H4 (cell line): ENCODE measurements at places on chromosomes 13 and 19.

DNA sequence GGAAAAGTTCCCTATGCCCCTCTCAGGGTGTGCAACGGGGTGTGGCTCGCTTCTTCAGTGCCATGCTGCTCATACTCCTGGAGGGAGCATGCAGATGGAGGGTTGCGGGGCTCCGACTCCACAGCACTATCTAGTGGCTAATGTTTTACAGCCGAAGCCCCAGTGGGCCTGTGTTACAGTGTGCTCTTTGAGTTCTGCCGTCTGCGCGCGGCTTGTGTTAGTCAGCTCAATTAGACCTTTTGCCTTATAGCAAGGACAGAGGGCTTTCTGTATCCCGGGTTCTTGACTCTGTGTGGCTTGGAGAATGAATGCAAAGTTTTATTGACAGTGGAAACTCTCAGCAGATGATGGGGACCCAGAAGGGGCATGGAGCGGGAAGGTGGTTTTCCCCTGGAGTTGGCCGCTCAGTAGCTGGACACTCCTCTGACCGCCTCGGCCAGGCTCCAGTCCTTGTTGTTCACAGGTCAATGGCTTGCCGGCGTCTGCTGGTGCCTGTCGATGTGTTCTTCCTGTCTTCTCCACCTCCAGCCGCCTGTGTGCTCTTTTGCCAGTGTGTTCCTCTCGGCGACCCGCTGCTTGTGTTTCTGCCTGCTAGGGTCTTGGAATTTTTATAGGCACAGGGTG is 383.4 kb downstream of the LMO7 start:
- peak; percentile 2 for DNase-seq

GRCh38 chr19:1363599-1363998 is 20.1 kb upstream of the NDUFS7 start:
- DNase-seq = no peak

- no peak for DNase-seq
Measured at GRCh38 chr13:43911871-43912270, 32.2 kb downstream of the LACC1 start.

GRCh38 chr13:105725887-105726286 is 809.6 kb downstream of the EFNB2 start:
- DNase-seq = no peak

DNA sequence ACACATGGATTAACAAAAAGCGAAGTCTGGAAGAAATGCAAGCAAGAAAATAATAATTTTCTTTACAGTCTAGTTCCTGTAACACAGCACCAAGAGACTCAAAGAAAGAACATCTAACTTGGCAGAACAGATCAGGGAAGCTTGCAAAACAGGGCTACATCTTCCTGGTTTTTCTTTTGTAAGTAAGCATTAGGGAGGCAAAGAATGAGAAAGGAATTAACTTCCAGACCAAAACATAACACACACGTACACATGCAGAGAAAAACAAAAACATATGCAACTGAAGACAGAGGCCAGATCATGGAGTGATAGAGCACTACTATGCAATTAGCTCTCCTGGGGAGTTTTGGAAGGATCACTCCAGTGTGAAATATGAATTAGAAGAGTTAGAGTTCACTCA is 120.5 kb downstream of the DIAPH3 start:
- DNase-seq = no peak

DNA sequence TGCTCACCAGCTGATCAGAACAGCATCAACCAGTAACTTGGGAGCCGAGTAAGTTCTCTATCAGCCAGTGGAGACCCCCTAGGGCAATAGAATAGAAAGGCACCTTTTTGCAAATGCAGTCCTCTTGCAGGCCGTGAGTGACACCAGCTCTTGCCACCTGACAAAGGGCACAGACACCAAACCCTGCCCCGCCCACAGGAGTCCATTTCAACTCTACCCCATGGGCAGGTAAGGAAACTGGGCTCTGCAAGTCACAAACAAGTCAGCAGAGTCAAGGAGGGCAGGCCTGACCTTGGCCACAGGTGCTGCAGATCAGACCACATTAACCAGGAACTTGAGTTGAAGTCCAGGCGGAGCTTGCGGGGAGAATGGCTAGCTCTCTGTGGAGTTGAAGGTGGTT is 77.4 kb upstream of the SPATA13 start:
- DNase-seq = no peak

GRCh38 chr13:38900188-38900587 is 90.4 kb downstream of the STOML3 start:
- no peak for DNase-seq

- DNase-seq = no peak
Measured at GRCh38 chr19:9940778-9941177, 4.5 kb upstream of the OLFM2 start.

GRCh38 chr13:108437496-108437895 is 168.0 kb downstream of the TNFSF13B start:
- DNase-seq = peak; percentile 2

GRCh38 chr13:23183292-23183691 is 2.5 kb downstream of the SGCG start:
- no peak for DNase-seq

DNA sequence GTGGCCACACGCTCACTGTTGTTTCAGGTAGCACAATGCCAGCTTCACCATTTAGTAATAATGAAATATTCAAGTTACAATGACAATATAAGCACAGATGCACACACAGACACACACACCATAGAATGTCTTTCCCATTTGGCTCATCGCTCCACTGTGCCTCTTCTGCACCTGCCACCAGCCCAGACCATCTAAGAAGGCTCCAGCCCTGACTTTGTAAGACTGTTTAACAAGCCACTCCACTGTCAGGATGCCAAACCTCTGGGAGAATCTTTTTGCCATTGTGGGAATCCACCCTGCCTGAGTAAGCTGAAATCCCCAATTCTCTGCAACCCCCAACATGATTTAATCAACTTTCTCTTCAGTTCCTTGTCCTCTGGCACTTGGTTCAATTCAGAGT is 60.6 kb downstream of the LHFPL6 start:
- DNase-seq = no peak

GRCh38 chr19:52428937-52429336 is at the start of gene ZNF534:
Gene ZNF534 (plus strand): TSS chr19:52429148. CDS start chr19:52431475, 2,327 bp downstream.
- no peak for DNase-seq

- no peak for DNase-seq
Measured at GRCh38 chr19:948842-949496, 23.1 kb downstream of the ARID3A start.

GRCh38 chr19:38850436-38850975 is 720 bp upstream of the HNRNPL start:
- DNase-seq = no peak

- no peak for DNase-seq
Measured at GRCh38 chr19:1189419-1189818, 15.4 kb upstream of the SBNO2 start.

DNA sequence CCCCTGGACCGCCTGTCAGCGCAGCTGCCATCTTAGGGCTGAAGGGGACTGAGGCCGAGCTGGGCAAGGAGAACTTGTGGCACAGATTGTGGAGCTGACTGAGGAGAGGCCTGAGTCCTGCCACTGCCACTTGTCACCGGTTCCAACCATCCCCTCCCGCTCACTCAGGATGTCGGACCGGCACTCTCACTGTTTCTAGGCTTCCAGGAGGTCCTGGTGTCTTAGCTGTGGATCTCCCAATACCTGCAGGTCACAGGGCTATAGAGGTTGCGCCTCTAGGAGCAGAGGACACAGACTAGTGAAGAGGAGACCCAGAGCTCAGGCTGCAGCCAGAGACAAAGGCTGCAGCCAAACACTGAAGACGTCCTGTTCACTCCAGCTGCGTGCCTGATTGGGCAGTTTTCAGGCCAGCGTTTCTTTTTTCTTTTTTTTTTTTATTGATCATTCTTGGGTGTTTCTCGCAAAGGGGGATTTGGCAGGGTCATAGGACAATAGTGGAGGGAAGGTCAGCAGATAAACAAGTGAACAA is 15.3 kb upstream of the ZNF486 start:
- no peak for DNase-seq

DNA sequence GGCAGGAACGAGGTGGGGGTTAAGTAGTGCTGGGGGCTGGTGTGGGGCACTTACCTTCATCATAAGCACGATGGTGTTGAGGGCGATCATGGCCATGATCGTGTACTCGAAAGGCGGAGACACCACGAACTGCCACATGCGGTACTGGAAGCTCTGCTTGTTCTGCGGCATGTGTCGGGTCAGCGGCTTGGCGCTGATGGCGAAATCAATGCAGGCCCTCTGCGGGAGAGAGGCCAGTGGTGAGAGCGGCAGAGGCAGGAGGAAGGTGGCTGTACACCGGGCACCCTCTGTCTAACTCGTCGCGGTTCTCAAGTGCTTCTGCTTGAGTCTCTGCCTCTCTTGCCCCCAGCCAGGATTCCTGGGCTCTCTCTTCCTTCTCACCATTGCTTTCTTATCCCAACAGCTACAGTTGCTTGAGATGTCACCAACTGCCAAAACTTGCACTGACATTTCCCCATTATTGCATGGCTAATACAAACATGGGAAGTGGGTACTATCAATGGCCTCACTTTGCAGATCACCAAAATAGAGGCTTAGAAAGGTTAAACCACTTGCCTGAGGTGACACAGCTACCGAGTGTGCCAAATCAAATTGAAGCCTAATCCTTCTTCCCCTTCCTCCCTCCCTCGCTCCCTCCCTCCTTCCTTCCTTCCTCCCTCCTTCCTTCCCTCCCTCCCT is 105.0 kb downstream of the IER2 start:
- DNase-seq = no peak

DNA sequence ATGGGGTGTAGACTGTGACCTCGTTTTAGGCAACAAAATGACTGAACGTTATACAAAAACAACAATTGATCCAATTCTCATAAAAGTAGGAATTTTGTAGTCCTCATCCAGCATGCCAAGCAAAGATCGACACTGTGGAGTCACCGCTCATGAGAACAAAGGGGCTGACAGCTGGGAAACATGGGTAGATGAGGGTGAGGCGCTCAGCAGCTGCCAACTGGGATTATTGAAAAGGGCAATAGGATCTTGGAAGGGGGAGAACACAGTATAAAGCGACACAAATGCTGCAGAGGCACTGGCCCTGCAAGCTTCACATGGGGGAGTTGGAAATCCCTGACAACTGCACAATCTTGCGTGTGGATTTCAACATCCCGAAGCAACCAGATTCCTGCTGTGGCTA is 5.4 kb upstream of the ZNF765 start:
- no peak for DNase-seq

DNA sequence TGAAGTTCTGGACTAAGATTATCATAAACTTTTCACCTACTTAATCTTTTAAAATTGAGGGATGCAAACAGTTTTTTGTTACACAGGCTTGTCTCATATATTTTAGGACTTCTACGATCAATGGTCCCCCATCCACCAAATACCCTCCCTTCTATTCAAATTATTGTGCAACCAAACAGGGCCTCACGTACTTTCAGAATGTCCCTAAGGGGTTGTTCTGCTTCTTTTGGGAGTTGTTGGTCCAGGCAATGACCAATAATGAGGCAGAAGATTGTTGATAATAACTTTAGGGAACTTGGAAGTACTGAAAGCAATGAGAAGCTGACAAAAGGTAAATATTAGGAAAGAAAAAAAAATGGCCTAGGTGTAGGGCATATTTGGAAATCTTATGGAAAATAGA is 2.9 kb downstream of the DNAJC15 start:
- no peak for DNase-seq

DNA sequence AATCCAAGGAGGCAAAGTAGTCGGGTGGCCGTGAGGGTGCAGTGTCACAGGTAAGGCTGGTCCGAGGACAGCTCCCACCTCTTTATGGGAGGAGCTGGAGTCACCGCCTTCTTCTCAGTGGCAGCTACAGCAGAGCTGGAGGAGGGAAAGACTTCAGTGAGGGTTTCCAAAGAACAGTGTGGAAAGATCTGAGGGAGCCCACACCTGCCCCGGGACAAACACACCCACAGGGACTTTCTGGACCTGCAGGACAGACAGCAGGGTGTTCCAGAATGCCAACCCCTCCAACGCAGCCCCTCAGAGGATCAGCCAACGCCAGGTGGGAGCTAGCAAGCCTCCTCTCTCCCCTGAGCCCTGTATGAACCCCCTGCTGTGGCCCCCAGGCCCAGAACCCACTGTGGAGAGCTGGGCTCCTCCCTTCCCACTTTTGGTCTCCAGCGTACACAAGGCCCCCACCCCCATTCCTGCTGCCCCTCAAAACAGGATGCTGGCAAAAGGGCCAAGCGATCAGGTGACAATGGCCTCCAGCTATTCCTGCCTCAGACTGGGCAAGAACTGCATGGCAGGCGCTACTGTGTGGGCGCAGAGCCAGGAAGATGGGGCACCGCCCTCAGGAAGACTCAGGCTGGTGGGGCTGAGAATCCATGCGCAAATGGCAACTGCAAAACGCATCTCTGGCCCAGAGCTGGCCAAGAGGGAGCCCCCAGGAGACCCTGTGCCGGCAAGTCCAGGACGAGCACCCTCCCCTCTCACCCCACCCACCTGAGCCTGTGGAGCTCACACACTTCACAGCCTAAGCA is 3.5 kb upstream of the CD320 start:
- DNase-seq = no peak

- no peak for DNase-seq
Measured at GRCh38 chr19:18123819-18124218, 26.2 kb downstream of the MAST3 start.
